Osteocyte (in vitro differentiated cells): ENCODE measurements at places on chromosomes 7 and 10.

- no peak for DNase-seq
Measured at GRCh38 chr7:106610996-106611886, 49.7 kb downstream of the CCDC71L start.

- no peak for DNase-seq
Measured at GRCh38 chr7:77796109-77796508, 2.1 kb downstream of the TMEM60 start.

DNA sequence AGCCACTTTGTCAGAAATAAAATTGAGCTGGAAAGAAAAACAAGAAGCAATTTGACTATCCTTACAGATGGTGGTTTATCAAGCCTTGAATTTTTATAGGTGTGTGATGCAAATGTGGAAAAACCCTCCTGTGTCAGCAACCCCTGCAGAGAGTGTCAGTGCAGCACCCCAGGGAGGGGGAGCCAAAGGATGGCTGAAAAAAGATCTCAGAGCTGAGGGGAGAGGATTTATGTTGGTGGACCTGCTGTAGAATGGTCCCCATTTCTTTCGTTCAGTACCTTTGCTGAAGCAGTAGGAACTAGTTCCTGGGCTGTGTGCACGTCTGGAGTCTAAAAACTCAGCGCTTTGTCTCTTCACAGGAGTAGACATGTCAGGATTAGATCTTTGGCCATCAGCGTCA lies 239.0 kb downstream of the PHTF2 start:
- DNase-seq: no peak

DNA sequence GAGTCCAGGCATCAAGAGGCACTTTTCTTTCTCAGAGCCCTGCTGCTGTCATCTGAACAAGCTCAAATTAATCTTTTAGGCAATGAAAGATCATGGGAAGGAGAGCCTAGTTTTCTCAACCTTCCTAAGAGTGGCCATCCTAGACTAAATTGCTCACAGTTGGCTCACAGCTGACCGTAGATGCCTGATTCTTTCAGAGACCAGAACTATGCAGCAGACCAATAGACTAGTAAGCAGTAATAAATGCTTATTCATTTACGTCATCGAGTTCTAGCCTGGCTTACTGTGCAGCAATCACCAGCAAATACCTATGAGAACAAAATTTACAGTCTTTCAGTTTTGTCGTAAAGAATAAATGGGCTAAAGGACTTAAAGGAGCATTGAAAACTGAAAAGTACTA lies 602.9 kb upstream of the GHITM start:
- no peak for DNase-seq

DNA sequence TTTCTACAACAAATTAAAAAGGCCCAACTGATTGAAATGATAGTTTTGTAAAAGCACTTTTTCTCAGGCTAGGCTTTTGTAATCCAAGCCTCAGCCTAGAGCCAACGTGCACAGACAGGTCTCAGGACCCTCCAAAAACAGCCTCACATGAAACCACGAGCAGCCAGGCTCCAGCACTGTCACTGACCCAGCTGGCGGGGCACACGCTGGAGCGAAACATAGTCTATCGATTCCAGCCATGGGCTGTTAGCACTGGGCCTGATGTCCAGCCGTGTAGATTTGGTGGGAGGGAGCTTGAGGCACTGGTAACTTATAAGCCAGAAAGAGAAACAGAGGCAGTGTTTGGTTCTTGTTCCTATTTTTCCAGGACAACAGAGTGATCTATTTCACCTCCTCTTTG lies 104.5 kb downstream of the EBF3 start:
- no peak for DNase-seq

DNA sequence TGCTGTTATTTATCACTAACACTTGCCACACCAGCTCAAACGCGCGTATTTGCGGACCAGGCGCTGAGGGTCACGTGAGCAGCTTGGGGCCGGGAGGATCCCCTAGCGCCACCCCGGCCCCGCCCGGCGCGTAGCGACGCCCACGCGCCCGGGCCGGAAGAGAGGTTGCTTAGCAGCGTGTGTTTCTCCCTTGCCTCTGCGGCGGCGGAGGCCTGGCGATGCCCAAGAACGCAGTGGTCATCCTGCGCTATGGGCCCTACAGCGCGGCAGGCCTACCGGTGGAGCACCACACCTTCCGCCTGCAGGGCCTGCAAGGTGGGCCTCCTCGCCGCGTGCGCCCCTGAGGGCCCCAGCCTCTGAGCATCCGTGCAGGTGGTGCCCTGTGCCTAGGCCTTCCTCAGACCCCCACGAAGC lies at the start of gene C10orf53:
Gene C10orf53, plus strand, starts transcription at position 172 of the 414 bp plus-strand sequence. Its CDS starts 47 bp downstream, at position 219.
- DNase-seq: peak; percentile 83

DNA sequence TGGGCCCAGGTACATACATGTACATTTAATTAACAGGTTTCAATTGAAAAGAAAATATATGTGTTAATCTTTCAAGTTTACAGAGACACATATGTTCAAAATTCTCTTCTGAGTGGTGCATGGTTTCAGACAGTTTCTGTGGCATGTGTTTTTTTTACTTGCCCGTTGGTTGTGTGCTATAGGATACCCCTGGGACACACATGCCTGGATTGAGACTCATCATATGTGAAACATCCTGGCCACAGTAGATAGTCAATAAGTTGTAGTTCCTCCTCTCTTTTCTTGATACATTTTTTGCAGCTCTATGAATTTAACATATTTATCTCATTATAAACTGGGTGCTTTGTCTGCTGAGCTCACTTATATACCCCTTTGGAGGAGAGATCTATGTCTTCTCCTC lies 207.8 kb upstream of the CTBP2 start:
- DNase-seq: no peak
